ENCODE measurements at places on chromosomes 1 and 21.
A peak's percentile ranks its signal among the peaks of the same experiment; 100 is the strongest.

DNA sequence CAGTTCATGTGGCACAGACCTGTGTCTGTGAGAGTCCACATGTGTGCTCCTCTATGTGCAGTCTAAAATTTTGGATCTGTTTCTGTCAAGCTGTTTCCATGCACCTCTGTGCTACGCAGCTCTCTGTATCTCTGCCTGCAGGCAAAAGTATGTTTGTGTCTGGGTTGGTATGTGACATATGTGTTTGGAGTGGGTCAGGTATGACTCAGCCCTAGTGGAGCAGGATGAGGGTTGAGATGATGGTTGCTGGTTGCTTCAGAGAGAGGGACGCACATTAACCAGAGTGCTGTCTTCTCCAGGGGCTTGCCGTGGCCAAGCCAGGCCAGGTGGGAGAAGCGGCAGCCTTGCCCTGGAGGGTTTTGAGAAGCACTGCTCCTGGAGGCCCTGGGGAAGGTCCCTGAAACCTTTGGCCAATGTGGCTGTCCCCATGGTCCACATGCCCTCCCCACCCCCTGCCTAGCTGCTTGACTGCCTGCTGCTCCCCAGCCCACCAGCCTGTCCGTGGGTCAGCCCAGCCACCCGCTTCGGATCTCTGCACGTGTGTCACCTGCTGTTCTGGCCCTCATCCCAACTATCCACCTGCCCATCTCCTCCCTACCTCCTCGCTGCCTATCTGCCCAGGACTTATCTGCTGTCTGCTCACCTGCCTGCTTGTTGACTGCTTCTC, 4.1 kb upstream of the EVA1B start:
- no peak for DNase-seq

GRCh38 chr1:113787663-113788062, 24.6 kb downstream of the RSBN1 start:
- DNase-seq, result no peak

DNA sequence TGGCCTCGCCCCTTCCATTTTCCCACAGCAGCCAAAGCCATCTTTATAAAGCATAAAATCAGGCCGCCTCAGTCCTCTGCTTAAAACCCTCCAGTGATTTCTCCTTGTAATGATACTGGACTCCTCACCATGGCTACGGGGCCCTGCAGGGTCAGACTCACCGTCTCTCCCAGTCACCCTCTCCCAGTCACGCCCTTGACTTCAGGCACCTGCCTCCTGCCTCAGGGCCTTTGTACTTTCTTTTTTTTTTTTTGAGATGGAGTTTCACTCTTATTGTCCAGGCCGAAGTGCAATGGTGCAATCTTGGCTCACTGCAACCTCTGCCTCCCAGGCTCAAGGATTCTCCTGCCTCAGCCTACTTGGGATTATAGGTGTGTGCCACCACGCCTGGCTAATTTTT, 47.8 kb downstream of the PIK3CD start:
- DNase-seq, result no peak

- no peak for DNase-seq
These were observed 111.6 kb upstream of the IFFO2 start for GRCh38 chr1:19067912-19068638.

- peak; percentile 62 for DNase-seq
These were observed 81.5 kb downstream of the ABCA4 start for GRCh38 chr1:94039514-94039870.

GRCh38 chr21:44924606-44925377, 4.1 kb upstream of the ITGB2 start:
- DNase-seq, result peak; percentile 92

- peak; percentile 43 for DNase-seq
These were observed 42.9 kb upstream of the ZNF326 start for GRCh38 chr1:89951766-89952604.

- DNase-seq, result no peak
These were observed 16.0 kb upstream of the SYNC start for GRCh38 chr1:32718527-32718926.

- no peak for DNase-seq
These were observed 97.8 kb upstream of the IPO9 start for GRCh38 chr1:201731142-201731541.

DNA sequence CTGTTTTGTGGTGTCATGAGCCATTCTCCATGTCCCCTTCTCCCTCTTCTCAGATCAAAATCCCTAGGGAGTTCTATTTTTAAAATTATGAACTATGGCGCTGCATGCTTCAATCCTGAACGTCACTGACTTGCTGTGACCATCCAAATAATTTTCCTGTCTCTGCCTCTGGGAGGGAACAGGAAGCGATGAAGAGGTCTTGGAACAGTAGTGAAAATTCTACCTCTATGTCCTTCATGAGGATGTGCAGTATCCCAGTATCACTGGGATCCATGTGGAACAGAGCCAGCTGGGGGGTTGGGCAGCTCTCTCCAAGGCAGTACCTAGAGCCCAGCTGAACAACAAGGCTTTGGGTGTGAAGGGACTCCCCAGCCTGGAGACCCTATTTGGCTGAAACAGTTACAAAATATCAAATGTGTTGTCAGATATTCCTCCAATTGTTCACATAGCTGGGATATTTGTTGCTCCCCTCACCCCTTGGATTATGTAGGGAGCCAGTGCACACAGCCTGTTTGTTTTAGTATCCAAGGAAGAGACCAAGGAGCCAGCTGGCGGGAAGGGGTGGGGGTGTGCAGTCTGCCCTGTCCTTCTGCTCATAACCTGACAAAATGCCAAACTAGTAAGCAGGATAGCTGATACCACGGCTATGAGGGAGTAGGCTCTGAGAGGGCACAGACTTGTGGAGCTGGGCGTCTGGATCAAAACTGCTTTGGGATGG, 7.6 kb downstream of the DCLRE1B start:
- no peak for DNase-seq

DNA sequence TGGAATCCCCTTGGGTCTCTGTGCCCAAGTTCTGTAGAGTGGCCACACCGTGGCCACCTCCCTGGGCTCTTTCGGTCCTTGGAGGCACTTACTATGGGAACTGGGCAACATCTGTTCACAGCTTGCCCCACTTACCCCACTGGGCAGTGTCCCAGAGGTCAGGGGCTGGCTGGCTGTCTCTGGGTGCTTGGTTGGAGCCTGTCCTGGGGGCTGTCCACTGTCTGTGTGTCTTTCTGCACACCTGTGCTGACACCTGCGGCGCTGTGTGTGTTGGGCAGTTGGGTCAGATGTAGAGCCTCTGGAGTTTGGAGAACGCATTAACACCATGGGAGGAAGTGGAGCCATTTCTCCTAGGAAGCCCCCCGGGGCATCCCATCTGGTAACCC, 1.3 kb upstream of the TMEM54 start:
- no peak for DNase-seq

- no peak for DNase-seq
These were observed 38.9 kb upstream of the HMCN1 start for GRCh38 chr1:185695299-185695698.

DNA sequence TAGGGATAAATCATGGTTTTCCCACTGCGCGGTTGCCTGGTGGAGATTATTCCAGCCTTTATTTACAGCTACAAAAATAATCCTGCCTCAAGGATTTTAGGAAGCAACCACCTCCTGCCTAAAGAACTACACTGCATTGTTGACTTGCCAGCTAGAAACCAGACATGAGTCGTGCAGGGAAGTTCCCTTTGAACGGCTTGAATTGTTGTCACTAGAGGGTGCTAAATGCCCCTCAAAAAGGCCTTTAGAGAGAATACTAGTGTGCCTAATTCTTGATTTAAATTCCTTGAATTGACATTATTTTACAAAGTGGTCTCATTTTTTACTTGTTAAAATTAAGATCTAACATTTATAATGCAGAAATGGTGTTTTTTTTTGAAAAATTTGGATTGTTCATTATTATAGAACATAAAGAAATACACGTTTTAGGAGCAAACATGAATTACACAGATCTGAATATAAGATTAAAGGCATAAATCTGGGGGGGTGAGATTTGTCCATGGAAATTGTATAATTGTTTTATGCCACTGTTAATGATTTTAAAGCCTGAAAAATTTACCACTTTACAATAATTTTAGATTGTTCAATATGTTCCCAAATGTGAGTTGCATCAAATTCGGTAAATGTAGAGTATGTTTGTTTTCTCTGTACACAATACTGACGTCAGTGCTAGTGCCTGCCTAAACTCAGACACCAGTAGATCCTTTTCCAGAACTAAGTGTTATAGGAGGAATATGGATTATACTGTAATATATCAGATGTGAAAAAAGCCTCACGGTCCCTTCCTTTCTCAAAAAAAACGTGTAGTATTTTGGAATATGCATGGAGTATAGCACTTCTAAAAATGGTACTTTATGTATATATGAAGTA, 7.6 kb upstream of the ERG start:
- DNase-seq, result peak; percentile 75

DNA sequence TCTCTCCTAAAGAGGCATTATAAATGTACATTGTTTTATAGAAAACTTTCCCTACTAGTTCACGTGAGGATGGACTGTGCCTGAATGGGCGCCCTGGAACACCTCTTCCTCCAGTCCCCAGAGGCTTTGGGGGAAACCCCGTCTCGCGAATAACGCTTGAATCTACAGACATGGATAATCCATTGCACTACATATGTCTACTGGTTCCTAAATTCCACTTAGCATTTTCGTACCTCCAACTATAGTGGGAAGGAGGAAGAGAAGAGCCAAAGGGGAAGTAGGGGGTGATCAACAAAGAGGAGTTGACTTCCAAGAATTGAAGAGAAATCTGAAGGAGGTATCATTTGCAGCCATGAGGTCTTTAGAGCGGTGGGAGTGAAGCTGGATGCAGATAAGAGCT, 11.1 kb downstream of the BARHL2 start:
- DNase-seq, result no peak

All from inflammatory macrophage treated with lipopolysaccharide for 4 hours (primary cell).